Activated CD4-positive, alpha-beta T cell treated with anti-CD3 and anti-CD28 coated beads, Interleukin-2, amount 10 ng/mL, durations not matched to agents 24 days and 14 days (primary cell): ENCODE measurements at places on chromosomes 16 and 17. TPM values are rescaled to one million over a fixed set of nuclear protein-coding genes. Genes with fewer than 3 reads are reported as not detected.

Gene CSHL1
- total RNA-seq: not detected in 2 replicates

Gene ZNF469
- 0.57 and 0.63 TPM in 2 replicates for total RNA-seq

Gene KRT28
- not detected in 2 replicates for total RNA-seq

DNA sequence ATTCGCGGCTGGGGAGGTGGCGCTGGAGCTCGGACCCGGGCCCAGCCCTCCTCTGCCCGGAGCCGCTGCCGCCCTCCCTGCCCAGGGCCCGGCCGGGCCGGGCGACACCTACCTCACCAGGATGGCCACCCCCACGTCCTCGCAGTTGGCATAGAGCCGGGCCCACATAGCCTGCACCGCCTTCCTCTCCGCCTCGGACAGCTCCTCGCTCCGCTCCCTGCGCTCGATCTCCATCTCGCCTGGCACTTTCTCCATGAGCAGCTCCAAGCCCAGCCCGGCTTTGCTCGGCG lies 276 bp downstream of the CYGB start:
- DNase-seq: no peak
- no peaks in the 10 kb centered on the region for H3K36me3 ChIP-seq
- no peak overlapping the region for H3K27ac ChIP-seq
- H3K4me1 ChIP-seq: no peaks in the 10 kb centered on the region
- H3K4me3 ChIP-seq: no peak overlapping the region
